ENCODE measurements at places on chromosomes 1 and 21.

DNA sequence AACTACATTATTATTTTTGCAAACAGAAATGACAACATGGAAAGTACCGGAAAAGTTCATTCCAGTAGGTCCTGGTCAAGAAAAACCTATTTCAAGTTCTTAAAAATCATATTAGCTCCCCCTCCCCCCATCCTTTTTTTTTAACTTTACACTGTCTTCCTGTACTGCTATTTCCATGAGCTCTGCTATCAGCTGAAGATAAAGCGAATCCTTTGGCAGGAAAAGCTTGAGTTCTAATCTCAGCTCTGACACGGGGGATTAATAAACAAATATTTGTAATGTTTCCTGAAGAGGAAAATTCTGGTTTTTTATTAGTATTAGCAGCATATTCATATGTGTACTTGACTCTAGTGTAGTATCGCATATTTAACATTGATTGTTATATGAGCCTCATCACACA lies 190.7 kb upstream of the ESRRG start:
- DNase-seq, result no peak

GRCh38 chr1:201742955-201743805 lies 85.8 kb upstream of the IPO9 start:
- DNase-seq, result no peak

- peak; percentile 29 for DNase-seq
Measured at GRCh38 chr1:26154750-26155149, 4.1 kb upstream of the FAM110D start.

- no peak for DNase-seq
Measured at GRCh38 chr21:24220446-24220845, 1386.8 kb downstream of the MRPL39 start.

- DNase-seq, result no peak
Measured at GRCh38 chr21:33327326-33327725, 2.6 kb downstream of the IFNAR1 start.

DNA sequence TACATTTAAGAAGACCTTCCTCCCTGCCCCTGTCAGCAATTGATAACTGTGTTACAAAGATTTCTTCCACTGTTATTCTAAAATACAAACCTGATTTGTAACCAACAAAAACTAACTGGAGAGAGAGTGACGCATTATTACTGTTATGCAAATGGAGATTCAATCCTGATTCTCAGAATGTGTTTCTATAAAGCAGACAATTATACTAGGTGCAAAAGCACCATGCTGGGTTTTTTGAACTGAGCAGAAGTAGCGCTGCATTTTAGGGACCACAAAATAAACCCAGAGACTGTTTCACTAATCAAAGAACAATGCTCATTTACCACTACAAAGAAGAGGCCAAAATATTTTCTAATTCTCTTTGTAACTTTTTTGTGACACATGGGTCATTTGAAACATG lies 13.6 kb upstream of the GBP6 start:
- DNase-seq, result no peak

GRCh38 chr1:2344744-2345296 lies 46.5 kb downstream of the MORN1 start:
- no peak for DNase-seq

GRCh38 chr1:234554218-234554697 lies 55.7 kb downstream of the IRF2BP2 start:
- no peak for DNase-seq

DNA sequence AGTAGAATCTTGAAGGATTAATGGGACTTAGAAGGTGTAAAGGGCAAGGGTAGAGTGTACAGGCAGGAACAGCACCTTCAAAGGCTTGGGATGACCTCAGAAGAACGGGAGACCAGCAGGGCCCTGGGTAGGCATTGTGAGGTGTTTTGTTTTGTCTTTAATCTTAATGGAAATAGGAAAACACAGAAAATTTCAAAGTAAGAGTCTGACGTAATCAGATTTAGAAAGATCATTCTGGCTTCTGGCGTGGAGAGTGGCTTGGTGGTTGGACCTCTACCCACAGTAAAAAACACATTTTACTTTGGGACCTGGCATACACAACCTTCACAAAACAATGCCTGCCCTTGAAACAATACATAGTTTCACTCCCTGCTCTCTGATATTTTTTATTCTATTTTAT lies 4.1 kb downstream of the MOV10 start:
- DNase-seq, result no peak

GRCh38 chr1:46623743-46624644 lies 7.4 kb upstream of the MOB3C start:
- DNase-seq, result no peak

DNA sequence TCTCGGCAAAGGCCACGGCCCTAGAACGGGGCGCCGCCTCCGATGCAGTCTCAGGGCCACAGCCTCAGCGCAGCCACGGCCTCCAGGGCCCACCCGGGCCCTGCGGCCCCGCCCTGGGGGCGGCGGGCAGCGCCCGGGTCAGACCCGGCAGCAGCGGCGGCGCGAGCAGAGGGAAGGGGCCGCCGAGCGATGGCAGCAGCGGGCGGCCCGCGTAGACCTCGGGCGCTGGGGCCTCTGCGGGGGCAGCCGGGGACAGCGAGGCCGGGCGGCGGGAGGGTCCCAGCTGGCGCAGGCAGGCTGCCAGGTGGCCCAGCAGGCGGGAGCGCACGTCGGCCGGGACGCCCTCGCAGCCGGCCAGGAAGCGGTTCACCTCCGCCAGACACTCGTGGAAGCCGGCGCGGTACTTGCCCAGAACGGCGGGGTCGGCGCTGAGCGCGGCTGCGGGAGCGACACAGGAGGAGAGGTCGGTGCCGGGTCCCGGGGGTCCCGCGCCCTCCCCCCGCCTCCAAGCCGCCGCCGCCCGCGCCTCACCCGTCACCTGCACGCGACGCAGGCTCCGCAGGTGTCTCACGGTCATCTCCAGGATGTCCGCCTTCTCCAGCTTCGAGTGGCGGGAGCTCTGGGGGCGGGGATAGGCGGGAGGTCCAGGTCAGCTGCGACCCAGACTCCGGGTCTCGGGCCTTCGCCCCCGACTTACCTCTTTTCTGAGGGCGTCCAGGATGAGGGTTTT lies 737 bp downstream of the HES4 start:
- no peak for DNase-seq

- DNase-seq, result no peak
Measured at GRCh38 chr1:995665-996633, 3.9 kb downstream of the HES4 start.

DNA sequence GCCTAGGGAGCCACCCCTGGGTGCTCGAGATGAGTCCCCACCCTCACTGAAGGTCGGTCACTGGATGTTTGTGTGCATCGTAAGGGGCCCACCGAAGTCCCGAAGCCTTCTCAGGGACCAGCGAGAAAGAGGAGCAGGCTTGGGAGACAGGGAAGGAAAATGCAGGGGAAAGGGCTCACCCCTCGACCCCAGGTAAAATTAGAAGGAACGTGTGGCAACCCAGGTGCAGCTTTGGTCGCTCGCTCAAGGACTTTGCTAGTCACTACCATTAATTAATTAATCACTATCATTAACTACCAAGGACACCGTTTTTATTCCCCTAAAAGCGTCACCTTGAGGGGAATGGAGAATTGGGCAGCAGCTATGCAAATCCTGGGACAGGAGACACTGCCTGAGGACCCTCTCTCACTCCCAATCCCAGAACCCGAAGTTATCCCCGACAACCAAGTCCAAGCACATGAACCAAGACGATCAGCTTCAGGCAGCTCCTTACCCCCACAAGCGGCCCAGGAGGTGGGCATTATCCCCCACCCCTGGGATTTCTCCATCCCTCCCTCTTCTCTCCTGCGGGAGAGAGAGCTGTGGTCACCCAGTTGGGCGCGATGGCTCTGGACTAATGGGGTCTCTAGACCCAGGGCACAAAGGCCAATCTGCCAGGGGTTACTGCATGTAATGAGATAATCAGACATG lies 4.2 kb upstream of the SIM2 start:
- DNase-seq, result no peak

- no peak for DNase-seq
Measured at GRCh38 chr1:89725631-89726030, 92.7 kb downstream of the LRRC8C start.

DNA sequence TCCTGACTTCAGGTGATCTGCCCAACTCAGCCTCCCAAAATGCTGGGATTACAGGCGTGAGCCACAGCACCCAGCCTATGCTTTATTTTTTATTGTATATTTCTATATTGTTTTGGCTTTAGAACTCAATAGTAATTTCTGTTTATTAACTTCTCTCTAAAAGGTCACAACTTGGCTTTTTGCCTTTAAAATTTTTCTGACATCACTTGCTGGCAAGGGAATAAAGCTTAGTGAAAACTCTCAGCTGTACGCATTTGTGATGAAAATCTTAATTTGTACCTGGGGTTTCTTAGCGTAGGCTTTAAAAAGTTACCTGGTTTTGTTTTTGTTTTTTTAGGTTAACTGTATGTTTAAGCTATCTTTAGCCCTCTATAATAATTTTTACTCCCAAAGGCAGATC lies 36.2 kb downstream of the B3GALNT2 start:
- DNase-seq, result no peak
